H9 (cell line): ENCODE measurements at places on chromosomes 2 and 18. TPM values are rescaled to one million over a fixed set of nuclear protein-coding genes. Genes with fewer than 3 reads are reported as not detected.

LDLRAD4 gene
- 1.8 and 3.9 TPM in 2 replicates for total RNA-seq

- no peaks in the 10 kb centered on the region for H3K27me3 ChIP-seq
- no peak overlapping the region for H3K4me3 ChIP-seq
- H3K4me1 ChIP-seq = peaks cover 3% of the 10 kb centered on the region; the same call in 1 of the 2 replicates
These were observed 153.5 kb downstream of the PXDN start for GRCh38 chr2:1590596-1591460.

DNA sequence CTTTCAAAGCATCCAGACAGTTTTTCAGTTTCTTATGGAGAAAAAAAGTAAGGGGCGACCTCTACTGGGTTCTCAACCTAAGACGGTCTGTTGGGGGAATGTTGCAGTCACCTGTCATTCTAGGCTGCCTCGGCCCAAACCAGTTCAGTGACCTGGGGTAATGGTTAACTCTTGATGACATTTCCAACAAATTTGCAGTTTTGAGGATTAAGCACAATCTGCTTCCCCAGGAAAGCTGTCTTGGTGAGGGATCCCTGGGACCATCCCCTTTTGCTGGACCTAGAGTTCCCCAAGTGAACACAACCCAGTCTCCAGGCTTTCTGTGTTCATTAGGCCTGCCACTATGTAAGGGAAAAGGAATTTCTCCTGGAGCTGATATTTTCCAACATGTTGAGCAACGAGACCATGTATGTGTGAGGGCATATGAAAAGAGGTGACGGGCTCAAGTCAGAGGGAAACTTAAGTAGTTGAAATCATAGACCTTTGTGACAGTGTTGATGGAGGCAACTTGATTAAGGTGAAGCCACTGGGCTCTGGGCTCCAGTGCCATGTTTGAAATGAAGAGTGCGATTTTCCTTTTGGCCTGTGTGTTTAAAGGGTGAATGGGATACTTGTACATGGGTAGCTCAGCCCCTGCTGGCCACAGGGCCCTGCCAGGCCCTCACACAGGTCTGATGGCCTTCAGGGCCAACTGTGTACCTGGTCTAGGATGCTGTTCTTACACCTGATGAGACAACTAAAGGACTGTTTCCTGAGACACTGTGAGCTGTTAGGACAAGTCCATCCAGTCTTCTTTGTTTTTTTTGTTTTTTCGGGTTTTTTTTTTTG is 27.0 kb downstream of the FOSL2 start:
- no peak for DNase-seq
- H3K4me1 ChIP-seq = no peaks in the 10 kb centered on the region; the same call in 1 of the 2 replicates
- no peaks in the 10 kb centered on the region for H3K27me3 ChIP-seq
- no peak overlapping the region for H3K4me3 ChIP-seq
- H3K36me3 ChIP-seq = no peaks in the 10 kb centered on the region

DNA sequence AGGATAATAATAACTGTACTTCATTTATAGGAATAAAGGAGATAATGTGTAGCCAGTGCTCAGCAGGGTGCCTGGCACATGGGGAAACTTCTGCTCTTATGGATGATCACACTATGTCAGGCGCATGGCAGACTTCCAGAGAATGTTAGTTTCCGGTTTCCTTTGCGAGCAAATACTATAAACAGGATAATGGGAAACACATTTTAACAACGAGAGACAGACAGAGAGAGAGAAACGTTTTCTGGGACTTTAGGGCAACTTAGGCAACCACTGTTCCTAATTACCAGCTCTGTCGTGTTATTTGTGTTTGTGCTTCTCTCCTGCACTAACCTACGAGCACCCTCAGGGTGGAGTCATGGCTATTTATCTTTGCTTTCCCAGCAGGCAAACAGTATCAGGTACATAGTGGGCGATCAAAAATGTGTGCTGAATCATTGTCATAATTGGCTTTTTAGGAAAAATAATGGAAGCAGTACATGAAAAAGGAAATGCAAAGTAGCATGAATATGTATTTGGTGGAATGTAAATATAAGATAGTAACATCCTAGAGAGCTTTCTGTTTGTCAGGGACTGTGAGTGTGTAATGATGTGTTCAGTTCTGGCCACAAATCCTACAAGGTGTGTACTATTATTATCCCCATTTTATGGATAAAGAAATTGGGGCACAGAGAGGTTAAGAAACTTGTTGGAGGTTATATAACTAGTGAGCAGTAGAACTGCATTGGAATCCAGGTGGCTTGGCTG is 36.8 kb upstream of the IGFBP2 start:
- no peak overlapping the region for H3K4me3 ChIP-seq
- no peaks in the 10 kb centered on the region for H3K27me3 ChIP-seq
- DNase-seq = no peak

GDF7 gene
- total RNA-seq = 0.04 TPM in 1 of 2 replicates, not detected in the other

- H3K36me3 ChIP-seq = no peaks in the 10 kb centered on the region
- no peak overlapping the region for H3K4me3 ChIP-seq
- no peaks in the 10 kb centered on the region for H3K4me1 ChIP-seq
These were observed 136.9 kb downstream of the NRXN1 start for GRCh38 chr2:50895041-50895440.
